Stimulated activated CD4-positive, alpha-beta T cell treated with anti-CD3 and anti-CD28 coated beads, Interleukin-1b, Interleukin-23, amount 100 ng/mL, for 1 hour (primary cell): ENCODE measurements at places on chromosomes 4 and X.

DNA sequence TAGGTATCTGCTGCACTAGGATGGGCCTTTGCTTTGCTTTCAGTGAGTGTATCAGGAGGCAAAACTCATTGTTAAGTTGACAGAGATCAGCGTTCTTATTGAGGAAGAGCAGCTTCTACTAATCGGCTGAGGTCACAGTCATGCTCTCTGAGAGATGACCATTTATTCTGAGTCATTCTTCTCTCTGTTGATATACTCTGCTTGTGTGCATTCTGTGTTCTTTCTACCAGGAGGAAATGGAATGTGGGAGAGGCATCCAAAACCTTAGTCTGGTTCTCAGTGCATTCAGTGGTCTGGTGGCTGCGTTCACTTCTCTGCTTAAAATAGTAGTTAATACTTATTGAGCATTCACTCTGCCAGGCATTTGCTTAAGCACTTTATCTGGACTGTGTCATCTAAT lies 66.2 kb downstream of the RRAGB start:
- DNase-seq = no peak

GRCh38 chrX:8848911-8849310 lies 47.7 kb upstream of the FAM9A start:
- DNase-seq = no peak

DNA sequence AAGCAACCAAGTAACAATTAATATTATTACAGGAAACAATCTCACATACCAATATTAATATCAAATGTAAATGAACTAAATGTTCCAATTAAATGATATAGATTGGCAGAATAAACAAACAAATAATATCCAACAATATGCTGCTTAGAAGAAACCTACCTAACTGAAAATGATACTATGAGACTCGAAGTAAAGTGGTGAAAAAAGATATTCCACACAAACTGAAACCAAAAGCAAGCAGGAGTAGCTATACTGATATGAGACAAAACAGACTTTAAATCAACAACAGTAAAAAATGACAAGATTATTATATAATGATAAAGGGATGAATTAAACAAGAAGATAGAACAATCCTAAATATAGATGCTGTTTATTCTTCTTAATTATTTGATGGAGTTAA lies 140.1 kb downstream of the SPANXN4 start:
- no peak for DNase-seq

DNA sequence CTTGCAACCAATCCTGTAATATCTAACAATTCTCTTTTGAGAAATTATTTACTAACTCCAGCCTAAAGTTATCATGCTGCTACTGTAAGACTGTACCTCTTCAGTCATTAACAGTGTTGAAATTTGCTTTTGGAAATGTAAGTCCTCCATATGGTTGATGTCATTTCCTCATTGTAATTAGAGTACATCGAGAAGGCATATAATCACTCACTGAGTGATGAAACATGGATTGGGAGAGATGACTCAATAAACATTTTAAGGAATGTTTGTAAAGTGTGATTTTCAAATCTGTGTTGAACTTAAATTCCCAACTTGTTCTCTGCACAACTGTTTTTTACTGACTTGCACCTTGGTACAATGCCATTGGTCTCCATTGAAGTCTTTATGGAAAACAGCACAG lies 61.2 kb downstream of the HMGB2 start:
- no peak for DNase-seq

DNA sequence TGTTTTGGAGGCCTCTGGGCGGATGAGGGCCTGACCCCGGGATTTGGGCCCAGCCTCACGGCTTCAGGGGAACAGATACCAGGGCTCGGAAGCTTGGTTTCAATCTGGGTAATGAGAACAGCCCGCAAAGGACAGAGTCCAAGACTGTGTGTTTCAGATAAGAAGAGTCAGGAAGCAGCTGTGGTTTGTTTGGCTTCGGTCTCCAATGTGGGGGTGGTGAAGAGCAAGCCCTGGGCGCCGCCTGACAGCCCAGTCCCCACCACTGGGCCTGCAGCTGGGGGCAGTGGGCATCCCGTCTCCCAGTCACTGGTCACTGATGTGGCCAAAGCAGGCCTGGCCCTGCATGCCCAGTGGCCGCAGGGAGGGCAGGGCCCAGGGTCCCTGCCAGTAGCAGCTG lies 9.1 kb downstream of the WFS1 start:
- DNase-seq = no peak

DNA sequence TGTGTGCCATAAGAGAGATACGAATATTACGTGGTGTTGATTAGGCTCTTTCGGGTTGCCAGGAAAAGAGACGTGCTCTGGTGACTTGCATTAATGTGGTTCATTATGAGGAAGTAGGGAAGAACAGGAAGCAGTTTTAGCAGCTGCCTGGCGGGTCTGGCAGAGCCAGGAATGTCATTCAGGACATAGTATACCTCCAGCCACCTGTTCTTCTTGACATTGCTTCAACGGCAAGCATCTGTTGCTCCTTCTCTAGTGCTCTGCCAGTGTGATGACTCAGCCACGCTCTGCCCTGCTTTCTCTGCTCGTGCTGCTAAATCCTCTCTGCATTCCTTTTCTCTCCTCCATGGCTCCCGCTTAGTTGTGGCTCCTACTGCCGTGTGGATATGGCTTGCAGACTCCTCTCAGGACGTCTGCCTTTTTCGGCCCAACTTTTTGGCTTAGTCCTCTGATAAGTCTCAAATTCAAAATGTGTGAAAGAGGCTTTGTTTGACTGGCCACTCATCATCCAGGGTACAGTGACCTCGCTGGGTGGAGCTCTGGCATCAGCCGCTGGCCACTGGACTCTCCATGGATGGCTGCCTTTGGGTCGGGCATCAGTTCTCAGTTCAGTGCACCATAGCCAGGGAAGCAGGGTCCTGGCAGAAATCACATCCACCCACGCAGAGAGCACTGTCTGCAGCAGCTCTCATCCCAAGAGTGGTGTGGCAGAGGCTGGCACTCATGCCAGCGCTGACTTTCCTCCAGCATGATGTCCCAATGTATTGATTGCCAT lies 89.3 kb upstream of the KLF3 start:
- DNase-seq = no peak

DNA sequence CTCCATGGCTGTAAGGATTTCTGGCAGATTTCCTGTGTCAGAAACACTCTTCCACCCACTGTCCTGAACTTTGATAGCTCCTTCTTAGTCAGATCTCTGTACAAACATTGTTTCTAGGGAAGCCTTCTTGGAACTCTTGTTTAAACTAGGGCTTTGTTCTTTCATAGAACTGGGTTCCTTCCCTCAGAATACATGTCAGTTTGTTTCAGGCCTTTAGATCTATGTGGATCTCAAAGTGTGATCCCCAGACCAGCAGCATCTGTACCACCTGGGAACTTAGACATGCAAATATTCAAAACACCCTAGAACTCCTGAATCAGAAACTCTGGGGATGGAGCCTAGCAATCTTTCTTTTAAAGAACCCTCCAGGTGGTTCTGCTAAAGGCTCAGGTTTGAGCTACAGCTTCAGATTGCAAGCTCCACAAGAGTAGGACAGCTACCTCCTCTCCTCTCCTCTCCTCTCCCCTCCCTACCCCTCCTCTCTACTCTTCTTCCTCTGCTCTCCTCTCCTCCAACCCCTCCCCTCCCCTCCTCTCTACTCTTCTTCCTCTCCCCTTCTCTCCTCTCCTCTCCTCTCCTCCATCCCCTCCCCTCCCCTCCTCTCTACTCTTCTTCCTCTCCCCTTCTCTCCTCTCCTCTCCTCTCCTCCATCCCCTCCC lies 12.7 kb downstream of the RASSF6 start:
- DNase-seq = no peak

GRCh38 chrX:37872303-37872655 lies 24.9 kb upstream of the DYNLT3 start:
- DNase-seq = no peak

DNA sequence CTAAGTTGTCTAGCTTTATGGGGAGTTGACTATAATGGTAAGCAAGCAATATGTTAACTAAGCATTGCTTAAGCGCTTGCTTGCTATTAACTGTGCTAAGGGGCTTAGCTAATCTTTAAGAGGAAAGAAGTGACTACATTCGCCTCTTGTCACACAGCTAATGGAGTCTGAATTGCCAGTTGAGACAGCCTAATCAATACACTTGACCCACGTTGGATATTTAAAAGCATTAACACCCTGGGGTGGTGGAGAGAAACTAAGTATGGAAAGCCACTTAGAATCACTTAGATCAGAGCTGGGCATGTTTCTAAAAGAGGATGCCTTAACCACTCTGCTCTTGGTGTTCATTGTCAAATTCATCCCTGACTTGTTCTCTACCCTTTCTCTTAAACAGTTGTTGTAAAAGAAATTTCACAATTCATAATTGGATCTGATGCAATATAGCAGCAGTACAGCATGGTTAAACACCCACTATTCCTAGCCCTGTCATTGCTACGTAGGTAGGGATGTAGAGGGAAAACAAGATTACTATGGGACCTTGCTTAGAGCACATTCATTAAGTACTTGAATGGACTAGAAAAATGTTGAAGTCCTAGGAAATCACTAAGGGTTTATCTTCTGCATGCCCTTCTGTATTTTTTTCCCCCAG lies 3.5 kb downstream of the ZAR1 start:
- no peak for DNase-seq

DNA sequence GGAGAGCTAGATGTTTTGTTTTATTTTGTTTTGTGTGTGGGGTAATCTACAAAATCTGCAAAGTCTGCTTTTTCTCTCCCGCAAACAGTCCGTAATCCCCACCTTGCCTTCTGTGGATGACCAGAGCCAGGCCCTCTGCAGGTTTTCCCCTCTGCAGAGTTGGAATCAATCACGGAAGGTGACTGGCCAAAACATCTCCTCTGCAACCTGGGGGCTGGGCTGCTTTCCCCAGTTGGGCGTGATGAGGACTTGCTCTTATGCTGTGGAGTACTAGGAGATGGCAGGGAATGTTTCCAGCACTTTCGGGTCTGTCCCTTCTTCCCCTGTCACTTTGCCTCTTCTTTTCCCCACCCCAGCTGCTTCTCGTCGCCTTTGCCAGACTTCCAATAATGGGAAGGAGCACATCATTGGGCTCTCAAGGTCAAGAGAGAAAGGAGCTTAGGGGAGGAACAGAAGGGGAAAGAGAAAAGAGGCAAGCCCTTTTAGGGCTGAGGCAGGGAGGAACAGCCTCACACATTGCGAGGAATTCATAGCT lies 1.1 kb downstream of the TMEM35A start:
- DNase-seq = no peak
